ENCODE measurements at places on chromosomes 1 and 21.

DNA sequence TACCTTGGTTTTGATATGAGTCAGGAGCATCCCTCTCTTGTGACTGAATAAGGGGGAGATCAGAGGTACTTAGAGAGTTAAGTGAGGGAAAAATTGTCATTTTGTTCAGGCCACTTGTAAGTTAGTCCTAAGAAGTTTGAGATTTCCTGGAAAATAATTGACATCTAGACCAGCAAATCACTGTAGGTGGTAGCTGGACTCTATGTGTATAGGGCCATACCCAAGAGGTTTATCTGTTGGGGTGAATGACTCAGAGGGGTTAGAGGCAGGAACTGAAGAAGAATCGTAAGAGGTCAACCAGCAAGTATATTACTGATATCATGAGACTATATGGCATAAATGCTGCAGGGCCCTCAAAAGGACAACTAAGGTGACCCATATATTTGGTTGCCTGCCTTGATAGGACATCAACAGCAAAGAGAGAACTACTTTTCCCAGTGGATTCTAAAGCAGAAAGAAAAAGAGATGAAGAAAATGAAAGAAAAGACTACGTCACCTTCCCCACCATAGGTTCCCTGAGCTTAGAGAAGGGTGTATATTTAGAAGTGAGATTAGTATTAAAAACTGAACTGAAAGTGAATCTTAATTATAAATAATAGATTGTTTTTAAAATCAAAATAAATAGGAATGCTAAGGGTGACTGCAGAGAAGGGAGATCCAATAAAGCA is 8.0 kb upstream of the RNPC3 start:
- DNase-seq: no peak

DNA sequence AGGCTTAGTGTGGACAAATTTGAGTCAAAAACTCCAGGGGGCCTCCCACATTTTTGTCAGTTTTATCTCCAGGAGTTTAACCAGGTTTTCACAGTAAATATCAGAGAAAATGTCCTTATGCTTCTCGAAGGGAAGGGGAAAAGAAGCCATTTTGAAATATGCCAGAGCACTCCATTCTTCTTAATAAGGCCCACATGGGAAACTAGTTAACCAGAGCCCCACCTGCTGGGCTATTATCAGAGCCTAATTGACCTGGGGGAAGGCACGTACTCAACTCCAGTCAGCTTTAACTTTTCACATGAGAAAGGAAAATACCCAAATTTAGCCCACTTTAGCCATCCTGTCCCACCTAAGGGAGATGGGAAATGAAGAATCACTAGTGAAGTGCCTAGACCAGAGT is 296.3 kb downstream of the PTBP2 start:
- no peak for DNase-seq

DNA sequence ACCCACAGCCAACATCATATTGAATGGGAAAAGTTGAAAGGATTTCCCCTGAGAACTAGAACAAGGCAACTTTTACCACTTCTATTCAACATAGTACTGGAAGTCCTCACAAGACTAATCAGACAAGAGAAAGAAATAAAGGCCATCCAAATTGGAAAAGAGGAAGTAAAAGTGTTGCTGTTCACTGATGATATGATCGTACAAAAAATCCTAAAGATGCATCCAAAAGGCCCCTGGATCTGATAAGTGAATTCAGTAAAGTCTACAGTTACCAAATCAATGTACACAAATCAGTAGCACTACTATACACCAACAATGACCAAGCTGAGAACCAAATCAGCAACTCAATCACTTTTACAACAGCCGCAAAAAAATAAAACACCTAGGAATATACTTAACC is 28.3 kb downstream of the RAB3GAP2 start:
- no peak for DNase-seq

GRCh38 chr1:91894036-91894761 is 8.2 kb upstream of the TGFBR3 start:
- DNase-seq: no peak

- no peak for DNase-seq
Observed at GRCh38 chr1:167509587-167509986, 8.7 kb downstream of the CD247 start.

DNA sequence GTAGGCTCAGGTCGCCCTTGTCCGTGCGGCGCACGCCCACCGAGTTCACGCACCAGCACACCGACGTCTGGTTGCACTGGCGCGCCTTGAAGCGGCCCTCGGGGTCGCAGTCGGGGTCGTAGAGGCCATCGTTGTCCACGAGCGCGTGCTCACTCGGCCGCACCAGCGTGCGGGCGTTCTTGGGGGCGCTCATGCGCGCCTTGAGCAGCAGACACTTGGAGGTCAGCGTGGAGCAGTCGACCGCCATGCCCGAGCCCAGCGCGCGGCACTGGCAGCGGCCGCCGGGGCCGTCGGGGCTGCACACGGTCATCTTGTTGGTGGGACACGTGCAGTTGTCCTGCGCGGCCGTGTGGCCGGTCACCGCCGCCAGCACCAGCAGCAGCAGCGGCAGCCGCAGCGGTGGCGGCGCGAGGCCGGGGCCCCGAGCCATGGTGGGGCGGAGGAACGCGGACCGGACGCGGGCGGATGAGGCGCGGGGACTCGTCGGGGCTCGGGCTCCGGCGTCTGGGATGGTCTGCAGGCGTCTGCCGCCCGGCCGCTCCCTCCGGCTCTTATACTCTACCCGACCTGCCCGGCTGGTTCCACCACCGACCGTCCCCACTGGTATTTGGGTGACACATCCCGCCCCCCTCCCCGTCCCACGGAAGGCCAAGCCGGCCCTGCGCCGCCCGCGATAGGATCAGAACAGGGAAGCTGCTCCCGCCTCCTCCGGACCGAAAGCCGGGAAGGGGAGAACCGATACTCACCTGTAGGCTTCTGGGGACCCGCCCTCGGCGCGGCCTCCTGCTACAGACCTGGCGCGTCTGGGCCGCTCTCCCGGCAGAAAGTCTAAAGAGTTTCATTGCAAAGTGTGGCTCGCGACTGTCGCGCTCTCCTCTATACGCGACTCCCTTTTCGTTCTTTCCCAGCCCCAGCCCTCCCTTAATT is at the start of gene TACSTD2:
TACSTD2 (minus strand) TSS at position 526 of the 927 bp plus-strand sequence; CDS start at position 430, 96 bp downstream.
- DNase-seq: no peak

DNA sequence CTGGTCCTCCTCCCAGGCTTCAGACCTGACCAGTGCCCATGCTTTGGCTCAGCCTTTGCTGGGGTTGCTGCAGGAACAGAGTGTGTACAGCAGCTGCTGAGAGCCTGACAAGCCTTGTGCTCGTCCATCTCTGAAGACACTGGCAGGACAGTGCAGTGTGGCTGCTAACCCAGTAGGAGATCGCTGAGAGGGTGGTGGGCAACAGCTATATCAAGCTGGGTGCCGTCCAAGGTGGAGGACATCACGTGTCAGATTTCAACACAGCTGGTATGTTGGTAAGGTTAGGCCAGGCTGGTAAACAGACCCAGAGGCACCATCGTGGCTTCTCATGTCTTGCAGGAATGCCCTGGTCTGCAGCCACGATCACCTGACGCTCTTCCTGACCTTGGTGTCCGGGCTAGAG is 17.9 kb upstream of the SLC25A34 start:
- DNase-seq: no peak

DNA sequence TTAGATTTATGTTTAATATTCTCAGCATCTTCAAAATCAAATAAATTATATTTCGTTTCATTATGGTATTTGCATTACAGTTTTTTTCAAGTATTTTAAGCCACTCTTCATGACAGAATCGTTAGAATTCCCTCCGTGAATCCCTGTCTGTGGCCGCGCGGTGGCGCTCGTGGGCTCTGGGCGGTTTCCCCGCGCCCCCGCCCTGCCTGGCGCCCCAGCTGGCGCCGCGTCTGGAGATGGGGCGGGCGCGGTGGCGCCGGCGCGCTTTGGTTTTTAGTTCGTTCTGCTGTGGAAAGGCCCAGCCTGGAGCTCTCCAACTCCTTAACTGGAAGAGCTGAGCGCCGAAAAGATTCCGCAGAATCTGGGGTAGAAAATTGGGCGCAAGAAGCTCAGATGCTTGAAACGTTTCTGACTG is 25.7 kb downstream of the PRMT2 start:
- no peak for DNase-seq

GRCh38 chr1:244242446-244242845 is 191.4 kb downstream of the ZBTB18 start:
- no peak for DNase-seq

DNA sequence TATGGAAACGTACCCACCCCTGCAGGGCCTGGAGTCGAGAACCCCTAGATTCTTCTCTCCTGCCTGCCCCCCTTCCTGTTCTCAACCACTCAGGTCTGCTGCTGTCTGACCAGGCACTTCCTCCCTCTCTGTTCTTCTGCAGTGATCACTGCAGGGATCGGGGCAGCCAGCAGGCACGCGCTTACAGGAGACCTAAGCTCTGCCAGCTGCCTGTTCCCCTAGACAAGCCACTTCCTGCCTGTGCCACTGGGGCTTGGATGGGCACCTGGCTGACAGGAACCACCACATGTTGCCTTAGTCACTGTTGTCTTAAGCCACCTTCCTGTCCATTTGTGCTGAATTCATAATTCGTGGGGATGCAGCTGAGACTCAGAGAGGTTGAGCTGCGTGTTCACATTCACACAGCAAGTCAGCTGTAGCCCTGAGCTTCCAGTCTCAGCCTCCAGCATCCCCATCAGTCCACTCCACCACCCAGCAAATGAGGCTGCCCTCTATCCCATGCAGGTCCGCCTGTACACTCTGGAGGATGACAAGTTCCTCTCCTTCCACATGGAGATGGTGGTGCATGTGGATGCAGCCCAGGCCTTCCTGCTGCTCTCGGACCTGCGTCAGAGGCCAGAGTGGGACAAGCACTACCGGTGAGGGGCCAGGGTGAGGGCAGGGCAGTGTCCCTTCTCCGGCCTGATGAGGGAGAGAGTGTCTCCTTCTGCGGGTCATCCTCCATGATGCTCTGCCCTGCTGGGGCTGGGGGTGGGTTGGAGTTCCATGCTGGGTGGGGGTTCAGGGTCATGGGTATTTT is 18.6 kb downstream of the FAM151A start:
- DNase-seq: no peak

GRCh38 chr21:44079446-44079845 is 27.8 kb upstream of the PWP2 start:
- DNase-seq: no peak

DNA sequence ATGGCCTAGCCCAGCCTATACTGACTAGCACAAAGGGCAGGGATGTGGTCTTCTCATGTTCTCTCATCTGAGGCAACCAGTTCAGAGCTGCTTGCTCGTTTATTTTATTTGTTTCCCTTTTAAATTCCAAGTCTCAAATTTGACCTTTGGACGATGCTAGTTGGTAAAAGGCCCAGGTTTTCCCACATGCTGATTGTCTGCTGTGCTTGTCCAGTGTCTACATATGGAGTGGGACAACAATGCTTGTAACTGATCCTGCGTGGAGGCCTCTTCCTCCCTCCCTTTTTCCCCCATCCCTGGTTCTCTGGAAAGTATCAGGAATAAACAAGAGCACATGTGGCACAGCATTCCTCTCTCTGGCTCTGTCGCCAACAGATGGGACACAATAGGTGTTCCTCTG is 34.0 kb upstream of the BEND5 start:
- no peak for DNase-seq

DNA sequence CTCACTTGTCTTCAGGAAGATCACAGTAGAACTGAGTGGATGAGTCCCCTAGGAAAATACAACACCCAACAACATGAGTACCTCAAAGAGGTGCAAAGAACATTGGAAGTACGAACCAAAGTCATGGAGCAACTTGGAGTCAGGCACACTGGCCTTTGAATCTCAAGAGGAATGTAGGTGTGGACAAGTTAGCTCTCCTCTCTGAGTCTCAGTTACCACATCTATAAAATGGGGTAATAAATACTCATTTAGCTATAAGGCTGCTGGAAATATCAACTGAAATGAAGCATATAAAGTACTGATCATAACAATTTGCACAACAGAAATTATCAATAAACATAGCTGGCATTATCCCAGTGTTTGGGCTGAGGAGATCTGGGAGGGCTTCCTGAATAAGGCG is 96.7 kb upstream of the JUN start:
- no peak for DNase-seq

GRCh38 chr1:2210084-2210653 is 15.6 kb upstream of the FAAP20 start:
- DNase-seq: no peak

- DNase-seq: no peak
Observed at GRCh38 chr1:180194546-180195207, 35.4 kb upstream of the LHX4 start.

- no peak for DNase-seq
Observed at GRCh38 chr1:109977657-109978378, 6.7 kb upstream of the AHCYL1 start.

- peak; percentile 10 for DNase-seq
Observed at GRCh38 chr1:170010443-170010842, 64.1 kb downstream of the KIFAP3 start.

- no peak for DNase-seq
Observed at GRCh38 chr1:5515501-5515900, 476.7 kb downstream of the NPHP4 start.

DNA sequence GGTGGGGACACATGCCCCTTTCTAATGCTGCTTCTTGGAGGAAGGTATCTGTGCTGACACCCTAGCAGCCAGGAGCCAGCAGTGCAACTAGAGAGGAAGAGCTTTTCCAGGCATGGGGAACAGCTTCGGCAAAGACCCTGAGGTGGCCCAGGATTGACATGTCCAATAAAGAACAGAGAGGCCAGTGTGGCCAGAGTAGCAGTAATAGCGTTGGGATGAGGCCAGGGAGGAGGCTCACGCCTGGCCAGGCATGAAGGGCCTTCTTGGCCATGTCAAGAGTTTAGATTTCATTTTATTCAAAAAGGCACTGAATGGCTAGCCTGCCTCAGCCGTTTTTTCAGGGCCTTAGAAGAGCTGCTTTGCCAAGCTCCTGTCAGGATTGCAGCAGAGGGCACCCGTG is 16.3 kb upstream of the ADAMTSL4 start:
- DNase-seq: no peak

DNA sequence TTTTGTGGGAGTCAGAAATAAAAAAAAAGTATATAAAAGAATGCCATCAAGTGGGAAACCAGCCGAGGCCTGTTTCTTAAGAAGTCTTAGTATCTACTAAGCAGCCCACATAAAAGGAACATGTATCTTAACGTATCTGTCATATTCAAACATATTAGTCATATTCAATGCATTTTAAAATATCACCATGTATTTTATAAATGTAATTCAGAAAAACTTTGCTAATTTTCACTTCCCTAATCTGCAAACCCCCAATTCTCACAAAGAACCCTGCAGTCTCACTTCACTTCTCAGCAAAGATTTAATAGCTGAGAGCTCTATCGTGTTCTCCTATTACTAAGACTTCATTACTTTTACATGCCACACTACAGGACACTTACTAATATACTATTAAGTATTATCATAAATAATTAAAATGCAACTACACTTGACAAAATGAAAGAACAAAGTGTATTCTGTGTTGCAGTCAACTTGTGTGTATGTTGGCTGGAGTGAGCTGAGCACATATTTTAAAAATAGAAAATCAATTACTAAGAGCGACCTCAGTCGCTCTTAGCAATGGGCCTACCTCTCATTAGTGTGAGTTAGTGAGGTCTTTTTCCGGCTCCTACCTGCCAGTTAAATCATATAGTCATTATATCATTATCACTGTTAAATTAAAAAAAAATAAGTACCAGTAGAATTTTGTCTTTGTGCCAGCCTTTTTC is 484.3 kb downstream of the LMO4 start:
- no peak for DNase-seq

- peak; percentile 52 for DNase-seq
Observed at GRCh38 chr1:234730770-234731568, 121.0 kb upstream of the IRF2BP2 start.

- DNase-seq: no peak
Observed at GRCh38 chr1:172179918-172180317, 240.6 kb upstream of the C1orf105 start.

Measured in GM12864 (cell line).